ENCODE measurements at places on chromosomes 4 and X.

- DNase-seq, result no peak
Measured at GRCh38 chrX:13520351-13520750, 49.0 kb upstream of the EGFL6 start.

DNA sequence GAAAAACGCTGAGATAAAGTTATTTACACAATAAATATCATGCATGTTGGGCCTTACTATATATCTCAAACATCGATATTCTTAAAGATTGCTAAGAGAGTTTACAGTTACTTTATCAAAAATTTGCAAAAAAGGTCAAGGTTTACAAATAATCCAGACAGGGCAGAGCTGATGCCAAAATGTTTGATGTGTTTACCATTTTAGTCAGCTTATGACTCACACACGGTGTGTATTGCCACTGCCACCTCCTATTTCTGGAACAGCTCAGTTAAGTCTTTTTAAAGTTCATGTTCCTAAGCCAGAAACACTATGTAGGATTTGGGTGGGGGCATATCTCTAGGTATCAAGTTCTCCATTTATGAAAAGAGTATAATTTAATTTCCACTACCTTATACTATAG lies 580.6 kb downstream of the INPP4B start:
- DNase-seq, result peak; percentile 43

GRCh38 chr4:157010630-157011029 lies 39.0 kb upstream of the PDGFC start:
- no peak for DNase-seq

DNA sequence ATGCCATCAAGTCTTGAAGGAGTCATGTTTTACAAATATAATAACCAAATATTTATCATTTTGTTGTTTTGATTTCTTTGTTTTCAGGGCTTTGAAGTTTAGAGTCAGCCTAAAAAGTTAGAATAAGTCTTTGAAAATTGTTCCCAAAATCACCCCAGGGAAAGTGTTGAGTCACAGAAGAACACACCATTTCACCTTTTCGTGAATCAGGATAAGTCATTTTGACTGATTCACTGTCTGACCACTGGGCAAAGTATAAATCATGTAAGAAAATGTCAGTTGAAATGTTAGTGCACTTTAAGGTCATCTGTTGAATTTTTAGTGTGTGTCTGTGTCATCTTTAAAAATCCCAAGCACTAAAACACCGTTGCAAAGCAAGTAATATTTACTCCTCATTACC lies 1320.1 kb downstream of the RPA4 start:
- DNase-seq, result no peak

DNA sequence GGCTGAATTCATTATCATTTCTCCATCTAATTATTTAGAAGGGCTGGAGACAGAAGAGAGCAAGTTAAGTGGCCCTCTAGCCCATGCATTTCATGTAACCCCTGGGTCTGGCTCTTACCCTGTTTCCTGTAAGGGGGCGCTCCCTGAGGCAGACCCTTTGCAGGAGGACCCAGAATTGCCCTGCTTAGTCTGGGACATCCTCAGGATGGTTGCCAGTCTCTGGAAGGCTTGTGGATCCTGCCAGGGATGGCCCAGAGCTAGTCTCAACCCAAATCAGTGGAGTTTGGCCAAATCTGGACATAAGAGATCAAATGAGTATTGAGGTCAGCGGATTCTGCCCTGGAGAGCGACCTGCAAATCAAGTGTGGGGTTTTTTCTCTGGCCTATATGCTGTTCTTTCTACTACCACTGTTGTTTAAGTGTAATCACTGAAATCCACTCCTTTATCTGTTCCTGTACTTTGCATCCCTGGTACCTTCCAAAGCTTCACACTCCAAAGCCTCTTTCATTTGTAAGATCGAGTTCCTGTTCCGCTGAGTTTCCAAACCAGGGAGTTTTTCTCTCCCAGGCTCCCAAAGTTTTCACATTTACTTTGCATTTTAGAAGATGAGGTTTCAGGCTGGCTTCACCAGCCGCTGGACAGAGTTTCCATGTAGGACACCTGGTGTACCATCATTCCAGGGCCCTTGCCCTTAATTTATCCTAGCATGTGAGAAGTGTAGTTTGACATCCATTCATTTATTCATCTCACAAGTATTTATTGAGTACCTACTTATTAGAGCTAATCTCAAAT lies 6.3 kb downstream of the KLF3 start:
- DNase-seq, result no peak

GRCh38 chr4:82721819-82722423 lies 76.7 kb downstream of the SCD5 start:
- peak; percentile 20 for DNase-seq

- no peak for DNase-seq
Measured at GRCh38 chr4:123386609-123387008, 10.0 kb upstream of the SPRY1 start.

DNA sequence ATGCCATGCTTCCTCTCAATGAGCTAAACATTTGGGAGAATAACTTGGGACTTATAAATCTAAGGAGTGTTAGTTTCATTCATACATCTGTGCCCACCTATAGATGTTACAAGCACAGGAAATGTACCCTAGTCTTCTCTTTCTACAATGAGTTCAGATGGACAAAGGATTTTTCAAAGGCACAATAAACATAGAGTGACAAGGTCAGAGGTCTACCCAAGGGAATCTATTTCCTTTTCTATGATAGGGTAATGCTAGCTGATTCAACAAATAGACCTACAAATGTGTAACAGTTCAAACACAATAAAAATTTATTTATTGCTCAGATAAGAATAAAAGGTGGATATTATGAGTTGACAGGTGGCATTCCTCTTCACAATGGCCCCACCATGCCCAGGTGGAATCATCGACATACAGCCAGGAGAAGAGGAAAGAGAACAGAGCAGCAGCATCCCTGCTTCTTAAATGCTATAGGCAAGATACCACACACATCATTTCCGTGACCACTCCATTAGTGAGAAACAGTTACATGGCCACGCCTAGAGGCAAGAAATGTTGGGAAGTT lies 421.8 kb downstream of the HNRNPD start:
- DNase-seq, result no peak

GRCh38 chr4:185680617-185681016 lies 131.4 kb downstream of the SORBS2 start:
- no peak for DNase-seq

DNA sequence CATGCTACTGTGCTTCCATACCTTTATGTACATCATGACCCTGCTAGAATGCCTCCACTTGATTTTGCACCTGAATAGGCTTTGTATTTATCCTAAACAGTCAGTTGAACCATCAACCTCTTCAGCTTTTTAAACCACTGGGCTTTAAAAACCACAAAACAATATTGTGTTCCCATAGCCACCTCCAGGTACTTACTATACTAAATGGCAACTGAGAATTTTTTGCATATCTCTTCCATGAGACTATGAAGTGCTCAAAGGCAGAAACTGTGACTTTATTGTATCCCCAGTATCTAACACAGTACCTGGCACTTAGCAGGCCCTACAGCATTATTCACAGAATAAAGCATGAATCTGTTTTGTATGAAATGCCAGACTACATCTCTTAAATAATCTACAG lies 39.7 kb downstream of the ANAPC10 start:
- no peak for DNase-seq

DNA sequence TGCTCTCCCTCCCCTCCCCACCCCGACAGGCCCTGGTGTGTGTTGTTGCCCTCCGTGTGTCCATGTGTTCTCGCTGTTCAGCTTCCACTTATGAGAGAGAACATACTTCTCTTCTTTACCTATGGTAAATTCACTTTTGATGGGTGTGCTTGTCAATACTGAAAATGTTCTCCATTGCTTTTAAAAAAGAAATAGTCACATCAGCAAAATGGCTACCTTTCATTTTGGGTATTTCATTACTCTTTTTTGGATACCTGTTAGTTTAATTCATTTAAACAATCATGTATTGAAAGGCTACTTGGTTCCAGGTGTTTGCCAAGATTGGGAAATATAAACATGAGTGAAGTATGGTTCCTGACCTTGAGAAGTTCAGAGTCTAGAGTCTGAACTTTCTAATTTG lies 107.4 kb upstream of the PITX2 start:
- DNase-seq, result no peak

DNA sequence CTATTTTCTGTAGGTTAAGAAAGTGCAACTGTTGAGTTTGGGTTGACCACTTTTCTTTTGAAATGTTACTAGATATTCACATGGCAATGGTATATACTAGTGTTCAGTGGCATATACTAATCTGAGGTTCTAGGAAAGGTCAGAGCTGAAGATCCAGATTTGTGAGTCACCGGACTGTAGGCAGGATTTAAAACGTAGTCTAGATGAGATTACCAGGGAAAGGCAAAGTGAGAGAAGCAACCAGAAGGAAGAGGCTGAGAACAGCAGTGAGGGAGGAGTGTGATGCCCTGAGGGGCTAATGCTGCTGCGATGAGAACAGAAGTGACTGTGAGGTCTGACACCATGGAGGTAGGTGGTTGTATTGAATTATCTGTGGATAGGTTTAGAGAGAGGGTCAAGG lies 9.7 kb upstream of the PLA2G12A start:
- no peak for DNase-seq

DNA sequence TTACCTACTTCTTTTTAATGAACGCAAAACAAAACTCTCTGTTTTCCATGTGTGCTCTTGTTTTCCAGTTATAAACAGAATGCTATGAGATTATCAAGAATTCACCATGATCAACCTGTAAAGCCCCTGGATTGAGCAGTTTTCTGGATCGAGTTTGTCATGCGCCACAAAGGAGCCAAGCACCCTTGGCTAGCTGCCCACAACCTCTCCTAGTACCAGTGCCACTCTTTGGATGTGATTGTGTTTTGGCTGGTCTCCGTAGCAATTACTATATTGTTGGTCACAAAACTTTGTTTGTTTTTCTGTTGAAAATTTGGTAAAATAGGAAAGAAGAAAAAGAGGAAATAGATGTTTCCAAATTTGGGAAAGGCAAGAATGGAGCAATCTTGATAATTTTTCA lies 51.1 kb downstream of the UGT2B7 start:
- no peak for DNase-seq

- no peak for DNase-seq
Measured at GRCh38 chr4:25585901-25586523, 69.6 kb upstream of the SLC34A2 start.

DNA sequence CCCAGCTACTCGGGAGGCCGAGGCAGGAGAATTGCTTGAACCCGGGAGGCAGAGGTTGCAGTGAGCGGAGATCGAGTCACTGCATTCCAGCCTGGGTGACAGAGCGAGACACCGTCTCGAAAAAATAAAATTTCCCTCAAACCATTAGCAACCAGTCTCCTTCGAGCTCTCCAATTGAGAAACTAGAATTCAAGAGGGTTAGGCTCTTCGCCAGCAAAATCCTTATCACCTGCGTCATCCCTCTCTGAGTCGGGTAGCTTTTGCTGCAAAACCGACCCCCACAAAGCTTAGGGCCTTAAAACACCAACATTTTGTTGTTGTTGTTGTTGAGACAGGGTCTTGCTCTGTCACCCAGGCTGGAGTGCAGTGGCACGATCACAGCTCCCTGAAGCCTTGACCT lies 75.1 kb upstream of the DDX3X start:
- DNase-seq, result no peak

- DNase-seq, result no peak
Measured at GRCh38 chrX:38102875-38103274, 96.5 kb downstream of the SYTL5 start.

DNA sequence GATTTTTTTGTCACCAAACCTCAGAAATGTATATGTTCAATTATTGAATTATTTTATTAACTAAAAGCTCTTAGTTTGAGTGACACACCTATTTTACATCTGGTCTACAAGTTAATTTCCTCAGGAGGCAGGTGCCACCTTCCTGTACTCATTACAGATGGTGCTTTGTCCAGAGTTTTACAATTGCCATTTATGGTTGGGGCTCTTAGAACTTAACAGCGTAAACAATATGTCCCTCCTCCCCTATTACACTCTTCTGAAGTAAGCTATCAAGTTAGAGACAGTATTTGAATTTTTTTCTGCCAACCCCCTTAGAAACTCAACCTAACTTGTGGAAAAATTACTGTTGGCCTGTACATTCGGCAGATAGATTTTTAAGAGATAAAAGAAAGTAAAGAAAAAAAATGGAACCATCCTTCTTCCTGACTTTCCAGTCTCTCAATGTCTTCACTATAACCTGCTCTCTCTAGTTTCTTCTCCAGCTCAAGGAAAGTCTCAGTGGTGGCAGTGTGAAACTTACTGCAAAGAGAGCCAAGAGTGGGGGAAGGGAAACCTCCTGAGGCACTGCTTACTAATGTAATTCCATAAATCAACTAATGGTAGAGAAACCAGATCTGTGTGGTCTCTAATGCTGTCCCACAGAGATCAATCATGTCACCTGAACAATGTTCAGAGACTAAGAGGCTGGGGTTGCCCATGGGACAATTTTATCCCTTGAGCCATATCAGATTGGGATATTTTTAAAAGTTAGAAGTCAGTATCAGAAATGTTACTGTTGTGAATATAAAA lies 7.8 kb downstream of the CXXC4 start:
- DNase-seq, result no peak

GRCh38 chr4:184590196-184590595 lies 59.1 kb downstream of the CASP3 start:
- DNase-seq, result no peak

Measured in LoVo (cell line).